Gastroesophageal sphincter (tissue), 4 donors: ENCODE measurements at places on chromosomes 6 and 20. TPM values are rescaled to one million over a fixed set of nuclear protein-coding genes. Genes with fewer than 3 reads are reported as not detected.

The SMLR1 gene
- total RNA-seq: not detected

The TPD52L1 gene
- total RNA-seq: 59.7 TPM

The PPIL6 gene
- 1.9 TPM for total RNA-seq

- no peak for ATAC-seq
These were observed 3.2 kb upstream of the NDUFAF4 start for GRCh38 chr6:96900873-96901272.

DNA sequence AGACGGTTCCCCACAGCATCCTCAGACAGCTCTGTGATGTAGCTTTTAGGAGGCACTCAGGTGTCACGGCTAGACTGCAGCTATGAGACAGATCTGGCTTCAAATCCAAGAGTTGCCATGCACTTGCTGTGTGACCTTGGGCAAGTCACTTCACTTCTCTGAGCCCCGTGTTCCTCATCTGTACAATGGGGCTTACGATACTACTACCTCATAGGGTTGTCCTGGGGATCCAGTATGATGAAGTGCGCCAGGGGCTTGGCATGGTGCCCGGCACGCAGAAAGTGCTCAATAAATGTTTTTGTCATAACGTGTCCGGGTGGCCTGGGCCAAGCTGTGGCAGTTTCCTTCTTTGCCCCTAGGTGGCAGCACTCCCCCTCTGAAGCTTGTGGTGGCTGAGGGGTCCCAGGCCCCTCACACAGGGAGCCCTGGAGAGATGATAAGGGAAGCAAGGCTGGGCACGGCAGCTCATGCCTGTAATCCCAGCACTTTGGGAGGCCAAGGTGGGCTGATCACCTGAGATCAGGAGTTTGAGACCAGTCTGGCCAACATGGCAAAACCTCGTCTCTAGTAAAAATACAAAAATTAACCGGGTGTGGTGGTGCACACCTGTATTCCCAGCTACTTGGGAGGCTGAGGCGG is 19.1 kb upstream of the CHMP4B start:
- no peak for ATAC-seq

- no peak for ATAC-seq
These were observed 26.8 kb downstream of the KIF3B start for GRCh38 chr20:32304131-32304746.

DNA sequence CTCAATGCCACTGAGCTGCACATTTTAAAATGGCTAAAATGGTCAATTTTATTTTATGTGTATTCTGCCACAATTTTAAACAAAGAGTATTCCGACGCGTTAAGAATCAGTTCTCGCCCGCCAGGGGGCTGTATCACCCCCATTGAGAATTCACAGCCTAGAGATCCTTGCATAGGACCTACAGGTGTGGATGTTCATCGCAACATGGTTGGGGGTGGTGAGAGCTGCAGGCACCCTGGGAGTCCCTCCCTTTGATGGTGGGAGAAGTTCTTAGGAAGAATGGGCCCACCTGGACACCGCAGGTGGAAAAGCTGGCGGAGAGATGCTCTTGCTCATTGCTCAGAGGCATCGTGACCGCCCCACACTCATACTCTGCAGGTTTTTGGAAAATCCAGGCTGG is 63.5 kb downstream of the SLC2A10 start:
- no peak for ATAC-seq

DNA sequence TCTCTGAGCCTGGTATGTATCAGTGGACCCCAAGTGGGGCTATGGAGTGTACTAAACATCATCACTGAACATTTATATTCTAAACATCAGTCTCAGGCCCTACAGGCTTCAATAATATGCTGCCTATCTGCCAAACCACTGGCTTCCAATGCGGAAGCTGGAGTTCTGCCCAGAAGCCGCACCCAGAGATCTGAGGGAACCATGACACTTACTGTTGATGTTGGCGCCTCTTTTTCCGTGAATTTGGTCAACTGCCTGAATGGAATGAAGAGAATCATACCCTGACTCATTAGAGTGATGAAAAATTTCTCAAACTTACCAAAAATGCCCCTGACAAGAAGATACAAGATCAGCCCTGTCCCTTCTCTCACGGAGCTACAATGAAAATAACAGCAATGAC is 66.2 kb downstream of the SLC22A23 start:
- peak; percentile 60 for ATAC-seq

DNA sequence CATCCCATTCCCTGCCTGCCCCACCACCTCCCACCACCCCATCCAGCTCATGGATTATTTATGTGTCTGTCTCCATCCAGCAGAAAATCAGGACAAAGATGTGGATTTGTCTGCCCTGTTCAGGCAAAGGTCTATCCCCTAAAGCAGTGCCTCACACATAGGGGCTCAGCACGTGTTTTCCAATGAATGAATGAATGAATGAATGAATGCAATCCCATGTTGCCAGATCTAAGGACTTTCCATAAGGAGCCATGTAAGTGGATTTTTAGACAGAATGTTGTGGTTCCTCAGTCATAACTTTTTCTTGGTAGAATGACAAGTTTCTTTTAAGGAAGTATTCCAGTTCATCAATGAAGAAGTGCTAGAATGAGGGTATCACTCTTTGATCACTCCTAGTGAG is 133.7 kb downstream of the RNASET2 start:
- ATAC-seq: no peak

DNA sequence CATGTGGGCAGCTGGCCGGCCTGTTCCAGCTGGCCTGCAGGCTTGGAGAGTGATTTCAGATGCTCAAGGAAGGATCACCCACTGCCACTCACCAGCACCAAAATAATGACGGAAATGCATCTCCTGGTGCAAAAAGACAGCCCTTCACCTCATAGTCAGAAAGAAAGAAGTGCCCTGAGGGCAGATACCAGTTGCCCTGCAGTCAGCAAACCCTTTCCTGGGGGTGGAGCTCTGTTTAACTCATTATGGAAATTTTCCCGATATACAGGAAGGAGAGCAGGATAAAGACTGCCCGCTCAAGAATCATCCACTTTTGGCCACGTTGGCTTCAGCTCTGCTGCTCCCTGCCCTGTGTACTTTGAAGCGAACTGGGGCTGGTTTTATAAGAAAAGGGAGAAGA is 127.9 kb downstream of the GRM4 start:
- ATAC-seq: no peak

DNA sequence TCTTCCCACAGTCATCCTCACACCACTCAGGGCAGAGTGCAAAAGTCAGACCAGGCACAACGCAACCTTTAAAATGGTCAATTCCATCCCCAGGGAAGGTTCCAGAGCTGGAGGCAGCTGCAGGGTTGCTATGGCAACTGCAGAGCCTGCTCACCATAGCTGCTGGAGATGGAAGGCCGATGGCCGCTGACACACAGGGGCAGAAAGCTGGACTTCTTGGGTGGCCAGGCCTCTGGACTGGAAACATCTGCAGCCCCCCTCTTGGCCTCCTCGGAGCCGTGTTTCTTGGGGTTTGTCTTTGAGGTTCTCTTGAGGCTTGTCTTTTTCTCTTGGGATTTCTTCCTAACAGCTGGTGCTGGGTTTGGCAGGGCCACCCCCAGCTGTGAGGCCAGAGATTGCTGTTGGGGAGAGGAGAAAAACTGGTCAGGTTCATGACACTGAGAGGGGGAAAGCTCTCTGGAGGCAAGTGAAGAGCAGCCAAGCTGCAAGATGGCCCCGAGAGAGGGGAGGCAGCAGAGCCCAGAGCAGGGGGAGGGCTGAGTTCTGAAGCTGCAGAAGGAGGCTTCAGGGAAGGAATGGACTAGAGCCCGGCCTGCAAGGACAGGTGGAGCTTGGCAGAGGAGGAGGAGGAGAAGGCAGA is 10.2 kb downstream of the BNIP5 start:
- ATAC-seq: no peak

- no peak for ATAC-seq
These were observed 54.4 kb downstream of the JAG1 start for GRCh38 chr20:10619427-10619826.

GRCh38 chr6:110878751-110879522 is 4.4 kb downstream of the AMD1 start:
- no peak for ATAC-seq

DNA sequence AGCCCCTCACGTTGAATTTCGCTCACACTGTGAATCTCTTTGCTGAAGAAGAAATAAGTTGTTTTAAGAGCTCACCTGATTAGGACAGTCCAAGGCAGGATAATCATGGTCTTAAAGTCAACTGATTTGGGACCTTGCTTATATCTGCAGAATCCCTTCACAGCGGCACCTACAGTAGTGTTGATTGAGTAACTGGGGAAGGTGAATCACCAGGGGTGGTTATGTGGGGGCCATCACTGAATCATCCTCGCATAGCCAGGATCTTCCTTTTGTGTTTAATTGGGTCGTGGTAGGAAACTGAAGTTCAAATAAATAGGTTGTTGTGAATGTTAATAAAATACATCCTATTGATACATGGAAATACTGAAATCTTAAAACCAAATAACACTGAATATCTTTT is 20.2 kb upstream of the MICA start:
- no peak for ATAC-seq

- no peak for ATAC-seq
These were observed 164.6 kb upstream of the RALGAPA2 start for GRCh38 chr20:20877079-20877478.

GRCh38 chr20:37414224-37415035 is 68.5 kb downstream of the SRC start:
- ATAC-seq: no peak
